ENCODE measurements at places on chromosomes 1 and 21.

DNA sequence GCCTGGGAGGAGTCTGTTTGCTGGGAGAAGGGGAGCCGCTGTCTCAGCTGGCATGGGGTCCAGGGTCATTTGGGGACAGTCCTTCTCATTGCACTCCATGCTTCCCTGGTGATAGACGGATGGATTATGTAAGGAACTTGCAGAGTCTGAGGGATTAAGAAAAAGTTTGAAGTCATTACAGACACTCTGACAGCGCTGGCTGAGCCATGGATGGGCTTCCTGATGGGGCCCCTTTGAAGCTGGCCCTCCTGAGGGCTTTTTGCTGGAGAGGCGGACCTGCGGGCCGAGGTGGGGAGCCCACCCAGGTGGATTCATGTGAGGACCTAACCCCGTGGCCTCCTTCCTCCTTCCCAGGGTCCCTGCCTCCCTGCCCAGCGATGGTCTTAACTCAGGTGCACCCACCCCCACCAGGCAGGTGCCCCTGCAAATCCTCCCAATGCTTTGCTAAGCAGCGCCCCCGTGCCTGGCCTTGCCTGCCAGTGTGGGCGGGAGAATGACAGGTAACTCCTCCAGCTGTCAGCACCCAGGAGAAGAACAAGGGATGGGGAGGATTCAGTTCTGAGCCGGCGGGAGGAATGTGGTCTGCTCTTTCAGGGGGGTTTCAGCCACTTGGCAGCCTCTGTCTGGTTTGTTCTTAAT is 24.2 kb upstream of the C1orf174 start:
- DNase-seq: no peak

DNA sequence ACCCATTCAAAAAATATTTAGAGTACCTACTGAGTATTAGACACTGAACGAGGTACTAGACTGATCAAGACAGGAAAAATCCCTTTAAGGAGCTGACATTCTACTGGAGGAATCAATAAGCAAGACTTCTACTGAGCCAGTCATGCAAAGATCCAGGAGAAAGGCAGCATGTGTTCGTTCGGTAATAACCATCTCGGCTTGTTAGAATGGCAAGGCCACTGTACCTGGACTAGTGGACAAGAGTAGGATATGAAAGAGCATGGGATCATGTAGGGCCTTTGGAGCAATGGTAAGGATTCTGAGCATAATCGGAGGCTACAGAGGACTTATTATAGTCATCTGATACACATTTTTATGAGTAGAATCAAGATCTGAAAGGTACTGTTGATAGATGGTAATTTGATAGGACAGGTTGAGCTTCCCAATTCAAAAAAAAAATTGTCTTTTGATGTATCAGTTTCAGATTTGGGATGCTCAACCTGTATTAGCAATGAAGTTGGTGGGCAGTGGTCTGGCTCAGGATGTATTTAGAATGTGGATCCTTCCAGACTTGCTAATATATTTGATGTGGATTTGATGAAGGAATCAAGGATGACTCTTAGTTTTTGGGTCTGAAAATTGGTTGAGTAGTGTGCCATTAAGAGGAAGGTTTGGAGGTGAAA is 2.3 kb downstream of the COX20 start:
- DNase-seq: no peak

GRCh38 chr1:164369698-164370365 is 189.2 kb upstream of the PBX1 start:
- no peak for DNase-seq

GRCh38 chr1:204079608-204079999 is 6.7 kb downstream of the SOX13 start:
- DNase-seq: no peak

GRCh38 chr1:22206551-22207125 is 63.7 kb upstream of the WNT4 start:
- DNase-seq: no peak

DNA sequence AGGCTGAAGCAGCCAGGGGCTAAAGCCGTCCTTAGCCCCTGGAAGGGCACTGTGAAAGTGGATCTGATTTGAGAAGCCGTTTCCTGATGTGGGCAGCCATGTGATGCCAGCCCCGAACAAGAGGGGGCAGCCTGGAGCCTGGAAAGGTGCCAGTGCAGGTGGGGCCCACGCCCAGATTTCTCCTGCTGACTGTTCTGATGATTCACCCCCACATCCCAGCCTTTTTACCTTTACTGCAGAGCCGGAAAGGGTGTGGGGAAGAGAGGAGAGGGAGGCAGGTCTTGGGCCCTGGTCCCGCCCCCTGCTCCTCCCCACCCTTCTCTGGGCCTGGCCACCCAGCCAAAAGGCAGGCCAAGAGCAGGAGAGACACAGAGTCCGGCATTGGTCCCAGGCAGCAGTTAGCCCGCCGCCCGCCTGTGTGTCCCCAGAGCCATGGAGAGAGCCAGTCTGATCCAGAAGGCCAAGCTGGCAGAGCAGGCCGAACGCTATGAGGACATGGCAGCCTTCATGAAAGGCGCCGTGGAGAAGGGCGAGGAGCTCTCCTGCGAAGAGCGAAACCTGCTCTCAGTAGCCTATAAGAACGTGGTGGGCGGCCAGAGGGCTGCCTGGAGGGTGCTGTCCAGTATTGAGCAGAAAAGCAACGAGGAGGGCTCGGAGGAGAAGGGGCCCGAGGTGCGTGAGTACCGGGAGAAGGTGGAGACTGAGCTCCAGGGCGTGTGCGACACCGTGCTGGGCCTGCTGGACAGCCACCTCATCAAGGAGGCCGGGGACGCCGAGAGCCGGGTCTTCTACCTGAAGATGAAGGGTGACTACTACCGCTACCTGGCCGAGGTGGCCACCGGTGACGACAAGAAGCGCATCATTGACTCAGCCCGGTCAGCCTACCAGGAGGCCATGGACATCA is at the start of gene SFN:
Gene SFN (plus strand): TSS at position 369 of the 904 bp plus-strand sequence. CDS start 64 bp downstream, at position 433.
- DNase-seq: no peak

- DNase-seq: no peak
These were observed 22.2 kb upstream of the RSPO1 start for GRCh38 chr1:37656881-37657280.

- no peak for DNase-seq
These were observed 1.3 kb downstream of the FOXJ3 start for GRCh38 chr1:42333662-42334239.

GRCh38 chr1:47465605-47466004 is 27.8 kb downstream of the FOXD2 start:
- DNase-seq: no peak

DNA sequence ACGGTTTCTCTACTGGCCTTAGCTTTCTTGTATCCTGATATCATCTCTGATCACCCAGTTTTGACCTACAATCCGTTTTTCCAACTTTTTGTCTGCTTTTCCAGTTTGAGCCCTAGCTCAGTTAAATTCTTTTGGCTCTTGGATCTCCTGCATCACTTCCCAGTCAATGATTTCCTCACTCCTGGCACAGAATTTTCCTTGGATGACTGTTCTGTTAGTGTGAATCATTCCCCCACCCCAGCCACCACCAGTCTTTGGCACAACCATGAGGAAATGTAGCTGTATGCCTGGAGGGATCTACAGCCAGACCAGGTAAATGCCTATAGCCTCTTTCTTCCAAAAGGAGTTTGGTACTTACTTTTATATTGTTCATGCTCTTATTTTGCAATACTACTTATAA is 187.2 kb upstream of the PTGFR start:
- DNase-seq: no peak

DNA sequence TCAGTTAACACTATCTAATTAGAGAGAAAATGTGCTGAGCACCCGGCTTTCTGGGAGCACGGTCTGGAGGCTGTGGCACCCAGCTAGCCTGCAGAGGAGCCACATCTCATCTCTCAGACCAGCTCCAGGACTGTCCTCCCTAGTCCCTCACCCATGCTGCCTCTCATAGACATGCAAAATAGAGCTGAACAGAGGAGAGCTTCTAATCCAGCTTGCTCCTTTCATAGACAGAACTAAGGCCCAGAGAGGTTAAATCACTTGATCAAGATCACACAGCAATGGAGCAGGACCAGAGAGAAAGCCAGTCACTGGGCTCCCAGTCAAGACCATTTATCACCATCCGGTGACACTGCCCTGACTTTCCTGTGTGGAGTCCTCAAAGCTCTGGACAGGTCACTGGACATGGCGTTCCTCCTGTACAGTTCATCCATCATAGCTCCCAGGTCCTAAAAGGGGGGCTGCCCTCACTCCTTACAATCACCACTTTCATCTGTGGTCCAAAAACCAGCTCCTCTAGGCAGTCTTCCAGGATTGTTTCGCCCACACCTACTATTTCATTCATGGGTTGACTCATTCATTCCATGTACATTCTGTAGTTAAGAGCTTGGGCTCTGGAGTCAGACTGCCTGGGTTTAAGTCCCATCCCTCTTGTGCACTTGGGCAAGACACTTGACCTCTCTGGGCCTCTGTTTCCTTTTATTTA is 8.8 kb upstream of the CAMK2N1 start:
- DNase-seq: no peak

- no peak for DNase-seq
These were observed 30.7 kb downstream of the EVI5 start for GRCh38 chr1:92754000-92754718.

- no peak for DNase-seq
These were observed 292.7 kb downstream of the TPR start for GRCh38 chr1:186082235-186082937.

DNA sequence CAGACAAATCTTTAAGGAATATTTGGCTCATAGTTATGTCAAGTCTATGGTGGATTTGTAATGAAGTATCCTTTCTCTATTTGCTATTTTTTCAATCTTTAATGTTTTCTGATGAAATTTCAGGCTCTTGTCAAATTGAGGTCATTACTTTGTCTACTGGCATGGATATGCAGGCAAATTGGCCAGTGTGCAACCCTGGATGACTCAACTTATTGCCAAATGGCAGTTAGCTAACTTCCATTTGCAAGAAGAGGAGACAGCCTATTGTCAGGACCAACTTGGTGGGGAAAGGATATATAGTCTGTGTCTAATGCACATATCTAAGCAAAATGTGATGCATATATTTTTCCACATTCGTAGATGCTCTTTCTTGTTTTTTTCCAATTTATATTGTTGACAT is 530.5 kb downstream of the PTBP2 start:
- DNase-seq: no peak

DNA sequence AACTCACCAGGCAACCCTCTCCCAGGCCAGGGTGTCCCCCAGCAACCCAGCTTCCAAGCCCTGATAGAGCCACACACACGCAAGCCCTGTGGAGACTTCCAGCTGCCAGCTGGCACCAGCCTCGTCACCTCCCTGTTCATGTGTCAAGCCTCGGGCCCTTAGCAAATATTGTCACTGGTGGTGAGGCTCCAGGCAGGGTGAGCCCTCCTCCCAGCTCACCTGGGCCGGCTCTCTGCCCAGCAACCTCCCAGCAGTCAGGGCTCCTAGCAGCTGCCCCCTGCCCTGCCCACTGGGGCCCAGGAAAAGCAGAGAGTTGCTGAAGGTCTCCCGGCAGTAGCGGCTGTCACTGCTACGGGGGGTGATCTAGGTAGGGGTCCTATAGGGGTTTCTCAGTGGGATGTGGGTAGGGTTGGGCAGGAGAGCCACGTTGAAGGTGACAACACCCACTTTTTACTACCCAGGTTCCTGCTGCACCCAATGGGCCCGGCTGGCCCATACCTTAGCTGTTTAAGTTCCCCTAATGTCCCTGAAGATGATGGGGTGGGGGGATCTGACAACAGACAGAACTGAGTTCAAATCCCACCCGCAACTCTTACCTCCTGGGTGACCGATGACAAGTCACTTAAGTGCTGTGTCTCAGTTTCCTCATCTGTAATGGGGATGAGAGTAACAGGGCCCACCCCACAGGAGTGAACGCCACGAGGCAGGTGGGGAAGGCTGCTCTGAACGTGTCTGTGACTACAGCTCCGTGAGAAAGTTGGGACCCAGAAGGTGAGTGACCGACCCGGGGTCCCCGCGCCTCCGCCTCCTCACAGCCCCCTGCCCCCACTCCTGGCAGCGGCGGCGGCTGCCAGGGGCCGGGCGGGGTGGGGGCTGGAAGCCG is 678 bp downstream of the TTC39A start:
- DNase-seq: no peak

DNA sequence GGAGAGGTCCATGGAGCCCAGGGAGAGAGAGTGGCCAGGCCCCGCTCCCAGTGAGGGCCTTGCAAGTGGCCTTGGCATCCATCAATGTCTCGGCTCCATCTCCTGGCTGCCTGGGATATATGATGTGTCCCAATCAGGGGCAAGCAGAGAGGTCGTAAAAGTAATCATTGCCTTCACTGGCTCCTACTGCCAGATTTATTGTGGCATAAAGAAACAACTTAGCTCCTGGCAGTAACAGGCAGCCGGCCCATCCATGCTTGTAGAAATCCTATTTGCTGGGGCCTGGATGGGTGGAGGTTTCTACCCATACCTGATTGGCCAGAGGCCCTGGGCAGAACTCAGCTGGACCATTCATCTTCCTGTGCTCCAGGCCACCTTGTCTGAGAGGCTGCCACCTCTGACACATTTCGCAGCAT is 272.6 kb downstream of the MATN1 start:
- DNase-seq: no peak

DNA sequence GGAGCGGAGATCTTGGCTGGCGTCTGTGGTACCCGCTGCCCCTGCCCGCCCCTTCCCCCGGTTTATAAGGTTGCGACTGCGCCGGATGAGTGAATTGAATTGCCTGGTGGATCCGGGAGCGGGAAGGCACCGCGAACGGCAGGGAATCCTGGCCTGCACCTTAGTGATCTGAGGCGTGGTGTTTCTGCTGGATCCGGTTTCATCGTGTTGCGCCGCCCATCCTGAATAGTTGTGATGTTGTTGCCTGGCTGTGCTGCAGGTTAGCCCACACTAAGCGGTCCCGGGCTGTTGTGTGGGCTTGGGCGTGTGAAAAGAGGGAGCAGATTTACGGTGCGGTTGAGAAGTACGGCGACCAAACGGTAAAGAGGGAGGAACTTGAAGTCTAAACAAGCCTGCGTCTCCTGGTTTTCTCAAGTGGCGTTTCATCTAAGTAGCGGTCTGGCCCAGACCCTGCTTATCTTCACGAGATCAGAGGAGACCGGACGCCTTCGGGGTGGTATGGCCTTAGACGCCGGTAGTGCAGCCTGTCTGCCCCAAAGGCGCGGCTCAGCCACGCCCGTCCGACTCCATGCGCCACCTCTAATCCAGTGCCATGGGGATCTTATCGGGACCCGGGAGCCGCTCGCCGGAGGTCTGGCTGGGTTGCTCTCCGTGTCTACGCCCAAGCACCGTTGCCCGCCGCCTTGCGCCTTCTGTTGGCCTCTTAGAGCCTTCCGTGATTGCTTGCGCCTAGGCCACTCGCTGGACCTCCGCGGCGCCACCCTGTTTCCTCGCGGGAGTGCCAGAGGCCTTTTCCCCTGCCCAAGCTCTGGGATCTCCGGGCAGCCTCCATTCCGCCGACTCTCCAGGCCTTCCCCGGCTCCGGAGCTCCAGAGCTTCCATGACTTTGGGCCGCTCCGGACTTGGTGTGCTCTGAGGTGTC is 87.5 kb upstream of the RHOU start:
- no peak for DNase-seq

- DNase-seq: no peak
These were observed 5.0 kb upstream of the EEIG2 start for GRCh38 chr1:108554682-108555427.
